ENCODE measurements at places on chromosomes 4 and X. TPM values are rescaled to one million over a fixed set of nuclear protein-coding genes. Genes with fewer than 3 reads are reported as not detected.
A peak's percentile ranks its signal among the peaks of the same experiment; 100 is the strongest.

- DNase-seq = no peak
- no peaks in the 10 kb centered on the region for H3K36me3 ChIP-seq
- no peak overlapping the region for H3K4me3 ChIP-seq
- H3K27ac ChIP-seq = no peak overlapping the region
- H3K27me3 ChIP-seq = no peaks in the 10 kb centered on the region
These were observed 20.4 kb upstream of the CYP4V2 start for GRCh38 chr4:186170966-186171365.

SLC10A7 gene
- total RNA-seq = 10.6 TPM

DNA sequence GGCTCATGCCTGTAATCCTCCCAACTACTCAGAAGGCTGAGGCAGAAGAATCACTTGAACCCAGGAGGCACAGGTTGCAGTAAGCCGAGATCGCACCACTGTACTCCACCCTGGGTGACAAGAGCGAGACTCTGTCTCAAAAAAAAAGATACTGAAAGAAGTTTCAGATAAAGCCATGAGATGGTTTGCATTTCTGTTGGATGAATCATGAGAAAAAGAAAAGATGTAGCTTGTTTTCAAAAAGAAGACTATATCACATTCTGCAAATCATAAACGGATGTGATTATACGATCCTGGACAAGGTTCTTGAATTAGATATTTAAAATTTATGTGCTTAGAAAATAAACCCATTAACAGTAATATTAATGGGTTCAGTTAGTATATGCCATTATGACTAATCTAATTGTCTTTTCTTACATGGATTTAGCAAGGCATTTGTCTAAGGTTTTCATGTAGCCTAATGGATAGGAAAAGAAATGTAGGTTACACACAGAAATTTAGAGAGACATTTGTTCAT lies 345.9 kb downstream of the SLC7A11 start:
- DNase-seq = no peak
- H3K27ac ChIP-seq = no peak overlapping the region
- no peaks in the 10 kb centered on the region for H3K36me3 ChIP-seq
- H3K4me1 ChIP-seq = no peaks in the 10 kb centered on the region

- H3K4me3 ChIP-seq = no peak overlapping the region
- no peak for DNase-seq
- H3K36me3 ChIP-seq = no peaks in the 10 kb centered on the region
- no peaks in the 10 kb centered on the region for H3K4me1 ChIP-seq
These were observed 3.9 kb downstream of the LOC101059915 start for GRCh38 chrX:71671043-71671780.

DNA sequence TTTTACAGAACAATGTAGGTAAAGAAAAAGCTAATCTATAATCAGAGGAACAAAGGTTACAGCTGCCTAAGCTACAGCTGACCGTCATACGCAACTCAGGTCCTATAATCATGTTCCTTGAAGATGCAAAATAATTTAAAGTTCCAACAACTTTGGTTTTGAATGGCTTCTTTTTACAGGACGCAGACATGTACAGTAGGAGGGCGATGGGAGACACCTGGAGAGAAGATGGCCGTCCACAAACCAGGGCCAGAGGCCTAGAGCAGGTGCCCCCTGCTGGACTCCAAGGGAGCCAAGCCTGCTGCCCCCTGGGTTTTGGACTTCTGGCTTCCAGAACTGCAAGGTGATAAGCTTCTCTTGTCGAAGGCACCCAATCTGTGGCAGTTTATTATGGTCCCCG lies 10.6 kb downstream of the HGFAC start:
- H3K4me3 ChIP-seq = no peak overlapping the region
- no peaks in the 10 kb centered on the region for H3K27me3 ChIP-seq
- H3K36me3 ChIP-seq = no peaks in the 10 kb centered on the region
- H3K27ac ChIP-seq = no peak overlapping the region
- peaks cover 9% of the 10 kb centered on the region for H3K4me1 ChIP-seq
- DNase-seq = no peak

MGAT4D gene
- total RNA-seq = not detected

DNA sequence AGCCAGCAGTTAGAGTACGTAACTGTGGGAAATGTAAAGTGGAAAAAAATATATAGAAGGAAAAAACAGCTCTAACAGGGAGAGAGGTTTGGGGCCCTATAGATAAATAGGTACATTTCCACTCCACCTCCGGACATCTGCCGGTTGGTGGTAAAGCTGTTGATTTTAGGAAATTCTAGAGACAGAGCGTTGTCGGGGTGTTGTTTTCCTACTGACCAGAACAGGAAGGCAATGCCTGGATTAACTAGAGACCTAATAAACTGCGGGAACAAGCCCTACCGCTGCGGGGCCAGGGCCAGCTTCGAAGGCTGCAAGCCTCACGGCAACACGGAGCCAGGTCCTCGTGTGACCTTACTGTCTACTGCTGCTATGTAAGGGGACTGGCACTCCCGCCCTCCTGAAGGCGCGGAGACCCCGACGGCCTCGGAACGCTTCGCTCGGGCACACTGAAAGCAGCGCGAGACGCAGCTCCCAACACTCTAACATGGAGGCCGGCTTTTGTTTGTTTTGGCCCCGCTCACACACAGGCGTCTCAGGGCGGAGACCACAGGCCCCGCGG lies 702 bp upstream of the CDKN2AIP start:
- peaks cover 28% of the 10 kb centered on the region for H3K36me3 ChIP-seq
- no peak for DNase-seq
- peak overlapping the region; percentile 90 for H3K4me3 ChIP-seq
- no peaks in the 10 kb centered on the region for H3K27me3 ChIP-seq
- H3K27ac ChIP-seq = peak overlapping the region; percentile 100

PRICKLE3 gene
- total RNA-seq = 24.2 TPM
